Bronchial epithelial cell (primary cell): ENCODE measurements at places on chromosomes 12 and 14. TPM values are rescaled to one million over a fixed set of nuclear protein-coding genes. Genes with fewer than 3 reads are reported as not detected.

The RNASE7 gene
- 8.2 and 12.1 TPM in 2 replicates for total RNA-seq

The SERPINA9 gene
- not detected in 2 replicates for total RNA-seq

The HRK gene
- total RNA-seq: not detected in 2 replicates

- DNase-seq: no peak
Observed at GRCh38 chr12:119036878-119037825, 55.8 kb downstream of the SRRM4 start.
